Stimulated activated CD4-positive, alpha-beta T cell treated with anti-CD3 and anti-CD28 coated beads, Interleukin-1b, Interleukin-23, amount 100 ng/mL, for 1 hour (primary cell): ENCODE measurements at places on chromosomes 6 and 20.

DNA sequence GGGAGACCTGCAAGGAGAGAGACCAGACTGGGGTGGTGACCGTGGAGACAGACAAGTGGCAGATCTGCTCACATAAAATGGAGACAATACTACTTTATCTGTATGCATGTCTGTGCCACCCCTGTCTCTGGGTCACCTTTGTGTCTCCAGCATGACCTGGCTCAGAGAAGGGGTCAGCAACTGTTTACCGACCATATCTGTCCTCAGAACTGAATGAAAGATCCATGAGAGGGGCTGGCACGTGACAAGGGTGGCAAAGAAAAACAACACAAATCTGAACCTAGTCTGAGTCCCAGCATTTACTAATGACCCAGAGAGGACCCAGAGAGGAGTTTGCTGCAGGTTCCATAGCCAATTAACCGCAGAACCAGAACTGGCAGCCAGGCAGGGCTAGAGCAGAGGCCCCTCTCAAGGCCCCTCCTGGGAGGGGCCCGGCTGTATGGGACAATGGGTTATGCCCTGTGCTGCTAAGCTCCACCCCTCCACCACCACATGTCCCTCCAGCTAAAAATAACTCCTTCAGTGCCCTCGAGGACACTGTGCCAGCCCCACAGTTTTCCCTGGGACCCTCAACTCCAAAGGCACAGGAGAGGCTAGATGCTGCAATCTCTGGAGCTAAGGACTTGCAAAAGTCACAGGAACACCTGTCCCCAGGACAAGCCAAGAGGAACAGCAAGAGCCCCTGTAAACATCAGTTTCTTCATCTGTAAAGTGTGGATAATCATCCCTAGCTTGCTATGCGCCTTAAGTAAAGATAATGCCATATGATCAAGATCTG, 2.2 kb downstream of the AHCY start:
- no peak for DNase-seq

- no peak for DNase-seq
Measured at GRCh38 chr6:168226902-168227318, 92.7 kb downstream of the DACT2 start.

GRCh38 chr6:16840725-16841124, 79.5 kb upstream of the ATXN1 start:
- no peak for DNase-seq

DNA sequence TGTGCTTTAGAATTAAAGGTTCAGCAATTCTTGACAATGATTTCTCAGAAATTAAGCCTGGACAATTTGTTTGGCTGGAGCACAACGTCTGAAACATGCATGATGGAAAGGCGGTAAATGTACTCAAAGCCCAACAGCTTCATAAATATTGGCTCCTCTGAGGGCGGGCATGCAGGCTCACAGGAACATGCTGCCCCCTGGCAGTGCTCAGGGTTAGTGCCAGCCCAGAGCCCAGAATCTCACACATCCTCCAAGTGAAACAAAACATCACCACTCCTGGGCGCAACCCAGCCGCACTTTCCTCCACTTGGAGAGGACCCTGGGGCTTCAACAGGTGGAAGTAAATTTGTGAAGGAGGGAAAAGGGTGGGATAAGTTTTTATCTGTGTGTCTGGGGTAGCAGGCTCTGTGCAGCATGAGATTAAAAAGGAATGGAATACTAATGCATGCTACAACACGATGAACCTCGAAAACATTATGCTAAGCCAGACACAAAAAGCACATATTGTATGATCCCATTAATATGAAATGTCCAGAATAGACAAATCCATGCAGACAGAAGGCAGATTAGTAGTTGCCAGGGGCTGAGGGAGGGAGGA, 54.1 kb upstream of the PTPRT start:
- no peak for DNase-seq

DNA sequence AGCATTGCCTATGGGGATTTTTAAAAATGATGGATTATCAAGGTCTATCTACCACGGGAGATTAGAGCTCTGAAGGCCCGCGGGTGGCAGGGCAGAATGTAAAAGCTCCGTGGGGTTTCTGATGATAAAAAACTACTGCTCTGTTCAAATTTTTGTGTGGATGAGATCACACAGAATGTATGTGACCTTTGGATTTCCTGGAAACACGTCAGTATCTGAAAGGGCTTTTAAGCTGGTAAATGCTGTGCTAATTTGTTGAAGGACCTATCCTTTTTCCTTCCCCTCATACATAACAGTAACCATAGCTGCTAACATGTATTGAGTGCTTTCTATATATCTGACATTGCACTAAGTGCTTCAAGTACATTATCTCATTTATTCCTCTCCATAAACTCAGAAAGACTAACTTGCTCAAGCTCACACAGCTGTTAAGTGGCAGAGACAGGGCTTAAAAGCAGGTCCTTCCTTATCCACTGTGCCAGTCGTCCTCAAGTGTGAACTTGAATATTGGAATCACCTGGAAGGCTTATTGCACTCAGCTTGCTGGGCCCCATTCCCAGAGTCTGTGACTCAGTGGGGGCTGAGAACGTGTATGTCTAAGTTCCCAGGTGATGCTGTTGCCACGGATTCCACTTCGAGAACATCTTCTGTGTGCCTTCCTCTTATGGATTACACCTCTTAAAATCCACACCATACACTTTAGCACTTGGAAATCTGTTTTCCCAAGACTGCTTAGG, 1.9 kb upstream of the TMEM242 start:
- no peak for DNase-seq

DNA sequence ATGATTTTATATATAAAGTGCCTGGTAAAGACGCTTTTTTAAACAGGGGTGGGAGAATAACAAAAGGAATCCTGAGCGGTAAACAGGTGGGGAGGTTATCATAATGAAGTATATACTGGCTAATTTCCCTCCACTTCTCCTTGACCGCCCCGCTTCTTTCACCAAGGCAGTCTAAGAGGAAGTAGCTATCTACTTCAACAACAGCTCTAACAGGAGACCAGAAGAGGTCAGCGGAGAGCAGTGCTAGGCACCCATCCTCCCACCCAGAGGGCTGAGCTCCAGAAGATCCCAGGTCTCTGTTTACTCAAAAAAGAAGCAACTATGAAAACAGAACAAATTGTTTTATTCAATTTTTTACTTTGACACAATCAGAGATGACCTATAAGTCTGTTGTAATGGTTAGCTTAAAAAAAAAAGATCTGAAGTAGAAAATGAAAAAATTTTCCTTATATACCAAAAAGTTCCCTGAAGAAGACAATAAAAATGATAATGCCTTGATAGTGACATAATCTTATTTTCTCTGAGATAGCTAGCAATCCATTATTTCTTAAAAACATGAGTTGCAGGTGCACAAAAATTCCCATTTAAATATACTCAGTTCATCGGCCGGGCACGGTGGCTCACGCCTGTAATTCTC, 141.1 kb downstream of the PDSS2 start:
- no peak for DNase-seq

DNA sequence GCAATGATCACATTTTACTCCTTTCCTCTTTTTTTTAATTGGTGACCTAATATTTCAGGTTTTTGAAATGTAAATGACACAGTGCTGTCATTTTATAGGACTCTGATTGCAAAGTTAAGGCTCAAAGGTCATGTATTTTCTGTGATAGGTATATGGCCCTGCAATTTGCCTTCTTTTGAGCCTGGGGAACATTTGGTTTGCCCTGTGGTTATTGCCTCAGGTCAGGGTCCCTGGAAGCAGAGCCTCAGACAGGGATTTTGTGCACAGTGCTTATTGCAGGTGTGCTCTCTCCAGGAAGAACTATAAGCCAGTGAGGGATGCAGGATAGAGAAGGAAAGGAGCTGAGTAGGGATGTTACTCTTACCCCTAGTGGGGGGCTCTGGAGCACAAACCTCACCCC, 229.3 kb upstream of the ECI2 start:
- no peak for DNase-seq

GRCh38 chr6:107871976-107872375, 47.9 kb upstream of the SCML4 start:
- no peak for DNase-seq

GRCh38 chr6:105094133-105094640, 85.6 kb downstream of the POPDC3 start:
- DNase-seq: no peak

GRCh38 chr20:16360668-16361067, 212.6 kb downstream of the KIF16B start:
- DNase-seq: no peak

- no peak for DNase-seq
Measured at GRCh38 chr6:113290684-113291083, 566.5 kb upstream of the MARCKS start.

DNA sequence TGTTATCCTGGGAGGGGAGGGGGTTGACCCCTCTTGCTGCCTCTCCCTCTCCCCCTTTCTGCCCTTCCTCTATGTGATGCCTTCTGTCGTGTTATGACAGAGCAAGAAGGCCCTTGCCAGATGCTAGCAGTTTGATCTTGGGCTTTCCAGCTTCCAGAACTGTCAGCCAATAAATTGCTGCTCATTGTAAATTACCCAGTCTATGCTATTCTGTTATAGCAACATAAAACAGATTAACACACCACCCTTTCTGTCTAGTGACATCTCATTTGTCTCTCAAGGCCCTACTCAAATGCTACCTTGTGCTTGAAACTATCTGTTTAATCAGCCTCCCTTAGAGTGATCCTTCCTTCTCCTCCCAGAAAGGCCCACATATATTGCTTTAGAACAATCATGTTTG, 16.4 kb upstream of the MAP3K4 start:
- no peak for DNase-seq

GRCh38 chr6:14880052-14880451, 365.8 kb upstream of the JARID2 start:
- no peak for DNase-seq

DNA sequence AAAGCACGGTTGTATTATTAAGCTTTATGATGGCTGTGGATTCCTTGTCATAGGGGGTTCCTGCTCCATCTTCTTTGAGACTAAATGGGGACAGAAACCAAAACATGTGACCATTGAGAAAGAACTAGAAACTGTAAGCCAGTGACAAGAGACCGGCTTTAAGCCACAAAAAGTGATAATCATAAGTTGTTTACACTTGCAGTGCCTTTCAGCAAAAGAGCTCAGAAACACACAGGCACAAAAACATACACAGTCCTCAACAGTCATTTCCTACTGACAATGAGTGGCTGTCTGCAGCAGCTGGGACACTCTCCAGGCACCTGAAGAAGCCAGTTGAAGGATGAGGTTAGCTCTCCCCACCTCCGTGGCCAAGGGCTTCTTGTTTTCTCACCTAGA, 20.0 kb upstream of the UBE2J1 start:
- no peak for DNase-seq
